ENCODE measurements at places on chromosomes 4 and X.

DNA sequence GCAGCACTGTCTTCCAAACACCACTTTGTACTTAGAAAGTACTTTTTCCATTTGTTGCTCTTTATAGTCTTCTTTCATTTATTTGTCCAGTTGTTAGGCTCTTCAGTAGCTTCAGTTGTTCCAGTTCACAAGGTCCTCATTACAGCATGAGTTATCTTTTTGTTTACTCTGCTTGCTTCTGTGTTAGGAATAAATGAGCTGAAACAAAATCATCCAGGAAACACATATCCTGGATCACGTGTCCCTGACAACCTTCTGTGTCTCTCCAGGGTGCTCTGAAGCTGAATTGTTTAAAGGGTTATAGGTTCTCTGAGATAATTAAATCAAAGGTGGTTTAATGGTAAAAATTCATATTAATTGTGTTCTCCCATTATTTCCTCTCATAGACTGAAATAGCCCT is 19.9 kb upstream of the KLHL8 start:
- DNase-seq = no peak

- DNase-seq = peak; percentile 10
These were observed 204.7 kb upstream of the S100G start for GRCh38 chrX:16445166-16445752.

DNA sequence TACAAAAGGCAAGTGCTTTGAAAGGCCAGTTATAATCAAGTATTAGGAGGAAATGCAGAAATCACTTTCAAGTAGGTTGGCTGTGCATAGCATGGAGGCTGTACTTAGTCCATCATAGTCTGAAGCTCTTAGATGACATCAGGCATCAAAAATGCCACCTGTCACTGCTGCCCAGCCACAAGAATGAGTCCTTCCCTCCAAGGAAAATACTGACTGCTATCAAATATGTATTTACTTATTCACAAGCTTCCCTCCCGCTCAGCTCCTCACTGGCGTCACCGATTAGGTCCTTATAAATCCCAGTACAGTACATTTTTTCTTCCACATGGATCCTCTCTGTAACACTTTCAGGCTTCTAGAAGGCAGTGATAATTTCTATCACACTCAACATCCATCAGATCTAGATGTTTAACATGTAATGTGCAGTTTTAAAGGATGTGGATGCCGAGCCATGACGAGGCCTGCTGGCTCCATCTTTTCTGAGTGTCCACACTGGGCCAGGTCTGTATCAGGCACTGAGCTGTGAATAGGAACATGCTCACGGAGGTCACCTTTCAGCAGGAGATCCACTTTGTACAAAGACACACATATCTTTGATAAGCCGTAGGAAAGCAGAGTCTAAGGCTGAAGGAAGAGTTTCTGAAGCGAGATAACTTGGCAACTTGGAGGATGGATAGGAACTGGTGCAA is 121.9 kb downstream of the PALLD start:
- no peak for DNase-seq

GRCh38 chrX:130245441-130245840 is 23.3 kb downstream of the ZNF280C start:
- no peak for DNase-seq

- no peak for DNase-seq
These were observed 3.0 kb downstream of the CISD2 start for GRCh38 chr4:102871772-102872171.

- DNase-seq = no peak
These were observed 246.3 kb downstream of the PDGFC start for GRCh38 chr4:156725257-156725656.

GRCh38 chrX:122586831-122587230 is 597.2 kb upstream of the GRIA3 start:
- DNase-seq = no peak

DNA sequence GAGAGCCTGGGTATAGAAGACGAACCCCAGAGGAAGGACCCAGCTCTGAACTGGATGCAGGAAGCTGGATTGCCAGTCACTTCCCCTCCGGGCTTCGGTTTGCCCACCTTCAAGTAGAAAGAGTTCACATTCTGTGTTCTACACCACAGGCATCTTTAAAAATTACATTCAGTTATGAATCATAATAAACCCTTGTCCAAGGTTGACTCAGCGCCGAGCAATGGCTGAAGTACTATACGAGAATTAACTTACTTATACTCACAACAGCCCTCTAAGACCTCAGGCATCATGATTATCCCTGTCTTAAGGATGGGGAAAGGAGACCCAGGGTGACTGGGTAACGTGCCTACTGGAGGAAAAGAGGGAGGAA is 72.5 kb downstream of the EVC2 start:
- no peak for DNase-seq

GRCh38 chrX:148976571-148977400 is 476.4 kb downstream of the AFF2 start:
- no peak for DNase-seq

DNA sequence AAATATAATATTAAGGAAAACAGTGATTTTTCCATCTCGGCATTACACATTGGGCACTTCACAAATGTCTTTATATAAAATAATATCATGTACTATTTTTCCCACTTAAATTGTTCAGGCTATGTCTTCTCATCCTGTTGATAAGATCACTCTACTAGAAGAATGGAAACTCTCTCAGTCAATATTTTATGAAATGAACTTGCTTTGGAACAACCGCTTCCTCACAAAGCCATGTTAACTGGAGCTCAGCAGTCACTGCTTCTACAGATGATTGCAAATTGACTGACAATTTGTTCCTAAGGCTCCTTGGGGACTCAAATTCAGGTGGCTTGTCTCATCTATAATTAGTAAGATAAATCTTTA is 127.5 kb upstream of the CBR4 start:
- no peak for DNase-seq

DNA sequence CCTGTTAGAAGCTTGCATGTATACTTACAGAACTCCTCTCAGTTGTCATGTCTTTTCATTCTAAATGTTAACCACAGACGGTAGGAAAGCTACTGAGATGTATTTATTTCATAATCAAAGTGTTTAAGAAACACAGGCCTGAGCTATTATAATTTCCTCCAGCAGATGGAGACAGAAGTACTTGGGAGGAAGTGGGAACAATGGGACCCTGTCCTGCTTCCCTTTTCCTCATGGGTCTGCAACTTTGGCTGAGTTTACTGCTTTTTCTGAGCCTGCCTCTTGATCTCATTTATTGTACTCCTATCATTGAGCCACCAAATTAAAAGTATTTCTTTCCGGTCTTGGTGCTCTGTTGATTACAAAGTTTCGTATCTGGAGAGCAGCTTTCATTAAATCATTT is 67.7 kb upstream of the SPANXN2 start:
- no peak for DNase-seq

GRCh38 chr4:20984576-20984836 is 284.2 kb downstream of the PACRGL start:
- DNase-seq = no peak

- DNase-seq = no peak
These were observed 131.0 kb upstream of the KLF3 start for GRCh38 chr4:38532908-38533499.

DNA sequence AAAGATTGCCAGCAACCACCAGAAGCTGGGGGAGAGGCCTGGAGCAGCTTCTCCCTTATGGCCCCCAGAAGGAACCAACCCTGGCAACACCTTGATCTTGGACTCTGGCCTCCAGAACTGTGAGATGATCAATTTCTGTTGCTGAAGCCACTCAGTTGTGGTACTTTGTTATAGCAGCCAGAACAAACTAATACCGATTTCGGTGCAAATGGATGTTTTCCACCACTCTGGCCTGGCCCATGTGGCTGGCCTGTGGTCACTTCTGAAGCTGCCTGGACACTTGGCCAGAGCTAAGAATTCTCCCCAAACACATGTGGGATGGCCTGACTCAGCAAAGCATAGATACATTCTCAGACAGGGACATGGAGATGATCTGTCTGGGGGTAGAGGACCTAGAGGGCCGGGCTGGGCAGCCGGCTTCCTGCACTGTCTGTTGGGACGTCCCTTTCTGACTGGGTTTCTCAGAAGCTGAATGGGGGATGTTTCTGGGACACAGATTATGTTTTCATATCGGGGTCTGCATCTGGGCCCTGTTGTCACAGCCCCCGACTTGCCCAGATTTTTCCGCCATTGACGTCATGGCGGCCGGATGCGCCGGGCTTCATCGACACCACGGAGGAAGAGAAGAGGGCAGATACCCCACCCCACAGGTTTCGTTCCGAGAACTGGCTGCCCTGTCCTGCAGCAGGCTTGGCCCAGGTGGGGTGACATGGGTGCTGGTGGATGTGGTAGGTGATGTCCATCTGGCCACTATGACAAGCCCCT is 4.1 kb downstream of the FOXP3 start:
- DNase-seq = no peak

DNA sequence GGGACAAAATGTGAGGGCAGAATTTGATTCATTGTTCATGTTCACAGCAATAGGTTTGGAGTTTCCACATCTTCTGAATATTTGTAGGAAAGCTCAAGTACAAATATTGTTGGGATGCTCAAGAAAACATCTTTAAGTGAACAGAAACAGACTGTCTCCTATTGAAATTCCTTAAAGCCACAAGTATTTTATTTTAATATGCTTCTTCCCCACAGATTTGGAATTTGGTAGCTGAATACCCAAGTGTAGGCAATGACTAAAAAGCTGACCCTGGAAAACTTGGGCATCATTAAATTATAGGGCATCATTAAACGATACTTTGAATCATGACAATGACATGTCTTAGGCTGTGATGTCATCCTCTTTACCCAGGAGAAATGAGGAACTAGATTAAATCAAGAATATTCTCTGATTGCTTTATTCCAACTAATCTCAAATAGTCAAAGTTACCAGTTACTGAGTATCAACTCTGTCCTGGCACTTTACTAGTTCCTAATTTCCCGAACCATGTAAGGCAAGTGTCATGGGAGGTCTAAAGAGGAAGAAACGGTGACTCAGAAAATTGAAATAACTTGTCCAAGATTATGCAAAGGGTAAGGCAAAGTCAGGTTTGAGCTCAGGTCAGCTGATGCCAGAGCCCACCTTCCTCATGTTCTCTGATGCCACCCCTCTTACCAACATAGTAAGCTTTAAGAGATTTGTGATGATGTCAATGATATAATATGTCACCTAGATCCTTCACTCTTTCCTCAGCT is 223.1 kb upstream of the LEF1 start:
- DNase-seq = no peak

DNA sequence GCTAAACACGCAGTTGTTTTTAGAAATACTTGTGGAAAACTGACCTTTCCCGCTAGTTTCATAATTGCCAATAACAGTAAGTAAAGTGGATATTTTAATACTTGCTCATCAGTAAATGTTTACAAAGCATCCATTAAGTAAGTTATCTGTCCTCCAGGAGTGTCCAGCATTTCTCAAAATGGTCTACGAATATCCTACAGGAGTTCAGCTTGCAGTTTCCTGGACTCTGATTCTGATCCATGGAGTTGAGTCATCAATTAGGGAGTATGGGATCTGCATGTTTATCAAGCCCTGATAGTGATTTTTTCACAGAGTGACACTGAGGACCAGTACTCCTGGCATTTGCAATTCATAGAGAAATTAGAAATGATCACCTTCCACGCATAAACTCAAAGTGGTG is 325.2 kb upstream of the AADAT start:
- DNase-seq = no peak

GRCh38 chr4:26351685-26352084 is 30.9 kb downstream of the RBPJ start:
- no peak for DNase-seq

DNA sequence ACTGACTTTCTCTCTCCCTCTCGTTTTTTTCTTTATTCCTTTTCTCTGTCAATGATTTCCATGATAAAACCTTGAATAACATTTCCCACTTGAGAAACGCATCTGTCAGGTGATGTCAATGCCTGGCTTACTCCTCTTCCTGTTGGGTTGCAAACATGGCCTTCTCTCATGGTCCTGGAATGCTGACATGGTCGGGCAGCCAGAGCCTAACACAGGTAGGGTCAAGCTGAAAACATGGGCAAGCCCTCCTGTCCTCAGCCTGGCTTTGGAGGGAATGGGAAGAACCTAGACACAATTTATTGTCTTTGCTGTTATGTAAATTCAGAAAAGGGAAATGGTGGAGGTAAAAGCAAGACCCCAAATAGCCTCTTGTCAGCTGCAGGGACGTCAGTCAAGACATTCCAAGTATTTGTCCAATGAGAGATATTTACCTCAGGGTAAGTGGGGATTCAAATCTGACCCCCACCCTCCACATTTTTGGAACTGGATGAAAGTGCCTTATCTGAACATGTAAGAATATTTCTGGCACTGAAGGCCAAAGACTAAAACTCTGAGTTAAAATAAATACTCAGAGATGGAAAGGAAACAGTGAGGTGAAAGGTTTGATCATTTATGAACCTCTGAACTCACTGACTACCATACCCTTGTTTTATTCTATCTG is 473.8 kb downstream of the SPRY1 start:
- DNase-seq = no peak

- no peak for DNase-seq
These were observed 63.6 kb downstream of the PALLD start for GRCh38 chr4:168560184-168561180.

- no peak for DNase-seq
These were observed 284.1 kb upstream of the TENM3 start for GRCh38 chr4:181959121-181959520.

- DNase-seq = no peak
These were observed 31.5 kb downstream of the GRSF1 start for GRCh38 chr4:70808151-70808550.

- DNase-seq = no peak
These were observed 41.0 kb downstream of the NSG1 start for GRCh38 chr4:4427886-4428285.

DNA sequence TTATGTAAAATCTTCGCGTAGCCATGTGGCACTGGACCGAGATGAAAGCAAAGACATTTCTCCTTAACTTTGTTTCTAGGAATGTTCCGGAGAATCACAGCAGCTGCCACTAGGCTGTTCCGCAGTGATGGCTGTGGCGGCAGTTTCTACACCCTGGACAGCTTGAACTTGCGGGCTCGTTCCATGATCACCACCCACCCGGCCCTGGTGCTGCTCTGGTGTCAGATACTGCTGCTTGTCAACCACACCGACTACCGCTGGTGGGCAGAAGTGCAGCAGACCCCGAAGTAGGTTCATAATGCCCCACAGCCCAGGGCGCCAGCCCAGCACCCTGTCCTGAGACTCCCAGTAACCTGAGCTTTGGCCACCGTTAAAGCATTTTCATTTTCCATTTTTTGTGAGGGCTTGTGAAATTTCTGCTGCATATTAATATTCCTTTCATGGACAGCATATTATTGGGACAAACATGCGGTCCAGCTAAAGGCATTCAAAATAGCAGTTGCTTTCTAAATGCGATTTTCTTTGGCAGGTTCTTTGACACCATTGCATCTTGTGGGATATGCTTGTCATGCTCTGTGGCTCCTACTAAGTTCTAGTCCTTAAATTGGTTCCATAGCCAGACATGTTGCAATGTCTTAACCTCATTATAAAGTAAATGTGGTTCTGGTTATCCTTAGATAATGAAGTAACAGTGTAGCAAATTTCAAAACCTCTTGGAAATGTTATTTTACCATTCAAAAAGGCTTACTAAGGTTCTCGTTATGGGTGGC is 49.1 kb upstream of the MSANTD1 start:
- DNase-seq = no peak
